ENCODE measurements at places on chromosomes 7 and 10.

DNA sequence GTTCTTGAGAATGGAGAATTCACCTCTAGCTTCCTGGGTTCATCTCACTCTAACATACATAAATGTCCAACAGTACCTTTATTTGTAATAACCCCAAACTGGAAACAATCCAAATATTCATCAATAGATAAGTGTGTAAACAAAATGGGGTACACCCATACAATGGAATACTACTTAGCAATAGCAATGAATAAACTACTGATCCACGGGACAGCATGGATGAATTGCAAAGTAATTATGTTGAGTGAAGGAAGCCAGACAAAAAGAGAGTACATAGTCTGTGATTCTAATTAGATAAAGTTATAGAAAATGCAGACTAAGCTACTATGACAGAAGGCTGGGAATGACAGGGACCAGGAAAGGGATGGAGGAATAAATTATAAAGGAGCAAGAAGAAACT lies 391.3 kb downstream of the CCSER2 start:
- no peak for DNase-seq

DNA sequence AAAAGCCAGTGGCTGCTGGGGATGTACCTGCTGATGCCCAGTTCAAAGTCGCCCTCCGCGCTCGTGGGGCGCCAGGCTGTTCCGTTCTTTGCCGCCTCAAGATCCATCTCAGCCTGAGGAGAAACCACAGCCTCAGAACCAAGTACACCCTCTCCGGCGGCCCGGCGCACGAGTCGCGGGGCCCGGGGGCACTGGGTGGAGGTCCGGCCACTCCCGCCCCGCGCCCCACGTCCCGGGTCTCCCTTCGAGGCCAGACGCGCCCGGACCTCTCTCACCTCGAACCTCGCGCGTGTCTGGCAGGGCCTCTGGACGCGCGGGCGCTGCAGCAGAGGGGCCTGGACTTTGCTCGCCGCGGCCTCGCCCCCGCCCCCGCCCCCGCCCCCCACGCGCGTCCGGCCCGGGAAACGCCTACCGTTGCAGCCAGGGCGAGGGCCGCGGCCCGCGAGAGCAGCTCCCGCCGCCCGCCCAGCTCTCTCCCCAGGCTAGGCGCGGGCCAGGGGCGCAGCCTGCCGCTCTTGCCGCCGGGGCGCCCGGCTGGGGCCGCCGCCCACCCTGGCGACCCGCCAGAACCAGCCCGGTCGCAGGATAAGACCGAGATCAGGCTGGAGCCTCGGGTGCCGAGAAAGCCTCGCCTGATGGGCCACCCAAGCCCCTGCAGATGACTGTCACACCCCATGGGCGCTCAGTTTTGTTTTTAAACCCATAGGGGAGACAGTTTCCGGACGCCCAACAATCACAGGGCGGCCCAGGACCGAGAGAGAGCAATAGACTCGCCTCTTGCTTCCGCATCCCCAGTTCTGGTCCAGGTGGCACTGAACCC lies at the start of gene ABCB4:
ABCB4 (minus strand) TSS at position 322 of the 820 bp plus-strand sequence; CDS start at position 107, 215 bp downstream.
- DNase-seq = no peak

DNA sequence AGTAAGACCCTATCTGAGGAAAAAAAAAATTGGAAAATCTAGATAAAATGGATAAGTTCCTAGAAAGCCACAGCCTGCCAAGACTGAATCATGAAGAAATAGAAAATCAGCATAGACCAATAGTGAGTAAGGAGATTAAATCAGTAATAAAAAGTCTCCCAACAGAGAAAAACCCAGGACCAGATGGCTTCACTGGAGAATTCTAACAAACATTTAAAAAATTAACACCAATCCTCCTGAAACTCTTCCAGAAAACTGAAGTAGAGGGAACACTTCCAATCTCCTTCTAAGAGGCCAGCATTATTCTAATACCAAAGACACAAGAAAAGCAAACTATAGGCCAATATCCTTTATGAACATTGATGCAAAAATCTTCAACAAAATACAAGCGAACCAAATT lies 8.8 kb upstream of the LIMK1 start:
- no peak for DNase-seq

DNA sequence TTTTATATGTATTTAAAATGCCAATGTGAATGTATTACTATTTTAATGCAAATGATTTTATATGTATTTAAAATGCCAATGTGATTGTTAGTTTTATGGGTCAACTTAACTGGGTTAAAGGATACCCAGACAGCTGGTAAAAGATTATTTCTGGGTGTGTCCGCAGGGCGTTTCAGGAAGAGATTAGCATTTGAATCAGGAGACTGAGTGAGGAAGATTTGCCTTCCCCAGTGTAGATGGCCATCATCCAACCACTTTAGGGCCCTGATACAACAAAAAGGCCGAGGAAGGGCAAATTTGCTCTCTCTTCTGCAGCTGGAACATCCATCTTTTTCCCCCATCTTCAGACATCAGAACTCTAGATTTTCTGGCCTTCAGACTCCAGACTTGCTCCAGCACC lies 116.2 kb downstream of the BAMBI start:
- DNase-seq = no peak

DNA sequence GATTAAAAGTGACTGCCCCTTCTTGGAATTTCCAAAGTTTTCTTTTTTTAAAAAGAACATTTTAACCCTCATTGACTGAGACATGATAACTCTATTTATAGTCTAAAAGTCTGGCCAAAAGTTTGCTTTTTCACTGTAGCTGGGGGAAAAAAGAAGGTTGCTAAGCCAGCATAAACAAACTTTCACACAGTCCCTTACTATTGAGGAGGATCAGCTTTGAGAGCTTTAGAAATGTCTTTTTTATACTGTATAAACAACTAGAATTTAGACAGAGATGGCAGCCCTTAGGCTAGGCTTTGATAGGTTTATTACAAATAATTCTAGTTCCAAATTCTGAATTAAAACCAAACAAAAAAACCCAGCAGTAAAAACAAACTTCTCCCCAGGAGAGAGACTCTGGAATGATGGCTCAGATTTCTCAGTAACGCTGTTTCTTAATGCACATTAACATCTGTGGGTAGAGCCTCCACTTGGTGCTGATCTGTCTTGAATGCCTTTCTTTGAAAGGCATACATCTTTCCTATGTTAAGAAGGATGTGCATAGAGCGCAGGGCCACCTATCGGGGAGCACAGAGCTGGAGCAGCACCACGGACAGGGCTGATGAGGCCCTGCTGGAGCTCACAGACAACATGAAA lies 100.9 kb upstream of the PDLIM1 start:
- peak; percentile 45 for DNase-seq

DNA sequence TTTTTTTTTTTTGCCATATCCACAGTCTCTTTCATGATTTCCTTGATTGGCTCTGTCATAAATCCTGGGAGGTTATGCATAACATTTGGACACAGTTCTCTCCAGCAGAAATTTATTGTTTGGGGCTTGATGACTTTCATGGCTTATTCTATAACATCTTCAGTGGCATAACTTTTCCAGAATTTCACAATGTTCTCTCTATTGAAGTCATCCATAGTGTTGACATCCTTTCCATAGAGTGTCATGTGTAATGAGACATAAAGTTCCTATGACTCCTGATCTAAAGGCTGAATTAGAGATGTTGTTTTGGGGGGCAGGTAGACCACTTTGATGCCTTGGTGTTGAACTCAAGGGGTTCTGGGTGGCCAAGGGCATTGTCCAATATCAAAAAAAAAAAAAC lies 36.7 kb upstream of the STK17A start:
- no peak for DNase-seq

DNA sequence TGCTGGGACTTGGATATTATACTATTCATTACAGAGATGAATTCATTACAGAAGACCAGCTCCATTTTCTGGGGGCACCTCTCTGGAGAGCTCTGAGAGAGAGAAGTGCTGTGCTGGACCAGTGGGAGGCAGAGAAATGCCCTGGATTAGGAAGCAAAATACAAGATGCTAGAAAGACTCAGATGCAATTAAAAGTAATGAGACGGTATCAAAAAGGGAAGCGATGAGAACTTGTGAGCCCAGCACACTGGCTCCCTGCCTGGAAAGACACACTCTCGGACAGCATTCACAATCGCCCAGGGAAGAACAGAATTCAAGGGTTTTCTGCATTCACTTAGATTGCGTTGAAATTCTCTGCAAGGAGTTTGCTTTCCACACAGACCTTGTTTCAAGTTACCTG lies 3.5 kb upstream of the FRAT2 start:
- DNase-seq = no peak

DNA sequence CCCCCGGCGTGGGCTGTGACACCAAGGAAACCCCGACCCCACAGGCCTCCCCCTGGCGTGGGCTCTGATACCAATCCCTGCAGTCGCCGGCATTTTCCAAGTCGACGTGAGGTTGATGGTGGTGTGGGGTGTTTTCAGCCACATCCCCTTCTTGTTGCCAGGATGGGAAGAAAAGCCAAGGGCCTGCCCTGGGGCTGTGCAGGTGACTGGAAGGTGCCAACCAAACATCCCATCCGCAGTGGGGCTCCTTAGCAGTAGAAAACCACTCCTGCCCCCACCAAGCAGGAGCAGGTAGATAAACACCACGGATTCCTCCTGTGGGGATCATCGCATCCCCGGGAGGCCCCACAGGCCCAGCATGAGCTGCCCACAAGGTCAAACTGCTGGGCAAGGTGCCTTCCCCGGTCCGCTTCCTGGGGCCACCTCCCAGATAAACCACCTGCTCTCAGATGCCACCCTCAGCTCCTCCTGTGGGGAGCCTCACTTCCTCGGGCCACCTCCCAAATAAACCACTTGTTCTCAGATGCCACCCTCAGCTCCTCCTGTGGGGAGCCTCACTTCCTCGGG lies 88.5 kb upstream of the DIP2C start:
- no peak for DNase-seq

DNA sequence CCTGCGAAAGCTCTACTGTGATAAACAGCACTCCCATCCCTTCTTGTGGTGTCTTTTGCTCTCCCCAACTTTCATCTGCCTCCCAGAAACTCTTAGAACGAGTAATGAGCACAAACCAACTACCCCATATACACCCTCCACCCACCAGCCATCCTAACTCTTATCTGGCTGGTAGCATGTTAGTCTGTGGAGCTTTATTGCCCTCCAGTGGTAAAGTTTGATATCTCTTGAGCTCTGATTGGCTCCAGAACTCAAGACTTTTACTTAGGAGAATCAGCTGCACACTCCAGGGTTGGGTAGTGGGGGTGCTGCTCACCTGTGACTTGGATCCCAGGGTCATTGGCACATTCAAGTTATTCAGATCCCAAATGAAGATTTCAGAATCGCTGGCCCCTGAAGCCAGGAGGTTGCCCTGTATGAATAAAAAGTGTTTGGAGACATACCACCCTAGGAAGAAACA lies 10.9 kb downstream of the SEC31B start:
- DNase-seq = peak; percentile 57

GRCh38 chr10:122466951-122467381 lies 5.6 kb downstream of the HTRA1 start:
- DNase-seq = no peak

GRCh38 chr7:16961641-16962040 lies 79.9 kb upstream of the AGR3 start:
- DNase-seq = no peak

DNA sequence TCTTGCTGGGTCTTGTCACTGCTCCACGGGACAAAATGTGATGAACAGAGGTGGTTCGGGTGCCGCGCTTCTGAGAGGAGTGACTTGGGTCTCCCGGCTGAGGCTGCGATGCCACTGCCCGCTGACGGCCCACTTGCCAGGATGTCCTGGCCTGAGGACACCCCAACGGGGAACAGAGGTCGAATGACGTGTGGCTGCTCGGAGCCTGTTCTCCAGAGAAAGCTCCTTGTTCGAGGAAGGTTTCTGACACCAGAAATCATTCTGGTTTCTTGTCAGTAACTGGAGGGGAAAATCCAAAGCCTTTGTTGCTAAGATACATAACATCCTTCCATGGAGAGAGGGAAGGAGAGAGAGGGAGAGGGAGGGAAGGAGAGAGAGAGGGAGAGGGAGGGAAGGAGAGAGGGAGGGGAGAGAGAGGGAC lies 236.4 kb downstream of the WDR37 start:
- DNase-seq = no peak

GRCh38 chr10:11236234-11236633 lies 218.6 kb downstream of the CELF2 start:
- no peak for DNase-seq

DNA sequence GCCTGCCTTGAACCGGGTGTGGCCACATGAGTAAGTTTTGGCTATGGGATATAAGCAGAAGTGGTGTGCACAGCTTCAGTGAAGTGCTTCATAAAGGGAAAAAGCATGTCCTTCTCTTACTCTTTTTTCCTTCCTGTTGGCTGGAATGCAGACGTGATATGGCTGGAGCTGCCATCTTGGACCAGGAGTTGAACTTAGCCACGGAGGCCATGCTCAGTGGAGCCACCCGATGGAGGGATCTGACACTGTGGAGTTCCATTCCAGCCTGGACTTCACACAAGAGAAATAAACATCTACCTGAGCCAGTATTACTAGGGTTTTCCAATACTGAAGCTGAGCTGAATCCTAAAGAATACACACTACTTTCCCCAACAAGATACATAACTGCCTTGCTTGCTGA lies 52.3 kb downstream of the CCDC3 start:
- peak; percentile 18 for DNase-seq

DNA sequence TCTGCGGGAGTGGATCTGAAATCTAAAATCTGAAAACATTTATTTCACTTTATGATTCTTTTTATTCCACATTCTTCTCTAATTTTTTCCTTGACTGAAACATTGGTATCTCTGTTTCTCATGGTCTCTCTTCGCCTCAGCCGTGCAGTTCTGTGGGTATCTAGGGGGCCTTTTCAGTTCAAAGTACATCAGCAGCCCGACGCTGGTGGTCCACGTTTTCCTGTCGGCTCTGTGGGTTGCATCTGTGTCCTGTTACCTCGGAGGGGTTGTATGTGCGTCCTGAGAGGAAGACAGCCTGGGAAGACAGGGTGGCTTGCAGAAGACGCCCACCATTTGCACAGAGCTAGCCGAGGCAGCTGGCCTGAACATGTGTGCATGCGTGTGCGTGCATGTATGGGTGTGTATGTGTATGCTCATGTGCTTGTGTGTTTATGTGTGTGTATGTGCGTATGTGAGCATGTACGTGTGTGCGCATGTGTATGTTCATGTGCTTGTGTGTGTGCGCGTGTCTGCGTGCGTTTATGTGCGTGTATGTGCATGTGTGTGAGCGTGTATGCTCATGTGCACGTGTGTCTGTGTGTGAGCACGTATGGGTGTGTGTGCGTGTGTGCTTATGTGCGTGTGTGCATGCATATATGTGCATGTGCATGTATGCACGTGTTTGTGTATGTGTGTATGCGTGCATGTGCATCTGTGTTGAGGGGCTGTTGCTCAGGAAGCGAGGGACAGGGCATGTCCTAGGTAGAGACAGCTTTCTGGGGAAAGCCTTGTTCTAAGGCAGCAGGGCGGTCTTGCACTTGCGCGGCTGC lies 211.8 kb downstream of the ADARB2 start:
- DNase-seq = no peak

DNA sequence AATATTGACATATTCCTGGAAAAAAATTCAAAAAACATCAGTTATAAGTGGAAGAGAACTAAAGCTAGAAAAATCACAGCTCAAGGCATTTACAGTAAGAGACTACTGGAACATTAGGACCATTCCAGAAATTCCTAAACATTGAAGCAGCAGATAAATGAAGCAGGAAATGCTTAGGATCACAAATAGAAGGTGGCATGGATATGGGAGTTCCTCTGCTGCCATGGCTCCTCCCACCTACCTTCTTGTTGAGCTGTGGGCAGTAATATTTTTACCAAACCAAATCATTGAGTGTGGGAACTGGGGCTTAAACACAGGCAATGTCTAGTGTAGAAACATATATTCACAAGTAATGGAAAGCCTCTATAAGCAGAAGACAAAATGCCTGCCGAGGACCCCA lies 292.8 kb downstream of the ANKRD7 start:
- peak; percentile 37 for DNase-seq

- peak; percentile 70 for DNase-seq
Observed at GRCh38 chr10:24894309-24894708, 58.1 kb downstream of the PRTFDC1 start.

GRCh38 chr7:15228831-15229230 lies 326.3 kb upstream of the DGKB start:
- DNase-seq = no peak
